HTR-8/SVneo (cell line): ENCODE measurements at places on chromosomes 11 and 22.

- DNase-seq: no peak
These were observed 68.7 kb downstream of the FAM168A start for GRCh38 chr11:73529204-73529530.

- DNase-seq: no peak
These were observed 11.1 kb downstream of the IGHMBP2 start for GRCh38 chr11:68914761-68915160.

GRCh38 chr22:22674467-22674866, 30.1 kb downstream of the GGTLC2 start:
- DNase-seq: no peak

DNA sequence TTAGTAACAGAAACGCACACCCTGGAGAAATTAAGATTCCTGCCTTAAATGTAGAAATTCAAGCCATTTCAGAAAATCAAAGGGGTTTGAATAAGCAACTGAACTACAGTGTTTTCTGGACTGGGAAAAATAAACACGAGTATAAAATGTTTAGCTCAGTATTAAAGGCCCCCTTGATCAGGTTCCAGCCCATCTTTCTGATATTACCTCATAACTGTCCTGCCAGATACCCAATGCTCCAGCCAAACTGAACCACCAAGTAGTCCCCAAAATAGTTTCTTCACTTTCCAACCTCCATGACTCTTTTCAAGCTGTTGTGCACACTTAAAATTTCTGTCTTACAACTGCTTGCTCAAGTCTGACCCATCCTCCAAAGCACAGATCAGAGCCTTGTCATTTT, 54.4 kb downstream of the SERGEF start:
- DNase-seq: no peak

DNA sequence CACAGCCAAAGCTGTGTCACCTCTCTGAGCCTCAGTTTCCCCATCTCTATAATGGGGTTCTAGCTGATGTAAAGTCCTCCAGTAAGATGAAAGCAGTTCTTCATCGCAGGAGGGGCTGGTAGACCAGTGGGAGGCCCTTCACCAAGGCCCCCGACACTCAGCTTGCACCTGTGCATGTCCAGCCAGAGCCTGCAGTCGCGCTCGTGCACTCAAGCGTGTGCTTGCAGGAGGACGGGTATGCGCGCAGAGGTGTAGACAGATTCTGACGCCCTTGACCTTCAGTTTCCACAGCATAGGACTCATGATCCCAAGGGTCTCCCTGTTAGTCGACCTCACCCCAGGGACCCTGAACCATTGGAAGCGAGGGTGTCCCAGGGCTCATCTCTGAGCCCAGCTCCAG, 633.7 kb downstream of the TBC1D22A start:
- no peak for DNase-seq

DNA sequence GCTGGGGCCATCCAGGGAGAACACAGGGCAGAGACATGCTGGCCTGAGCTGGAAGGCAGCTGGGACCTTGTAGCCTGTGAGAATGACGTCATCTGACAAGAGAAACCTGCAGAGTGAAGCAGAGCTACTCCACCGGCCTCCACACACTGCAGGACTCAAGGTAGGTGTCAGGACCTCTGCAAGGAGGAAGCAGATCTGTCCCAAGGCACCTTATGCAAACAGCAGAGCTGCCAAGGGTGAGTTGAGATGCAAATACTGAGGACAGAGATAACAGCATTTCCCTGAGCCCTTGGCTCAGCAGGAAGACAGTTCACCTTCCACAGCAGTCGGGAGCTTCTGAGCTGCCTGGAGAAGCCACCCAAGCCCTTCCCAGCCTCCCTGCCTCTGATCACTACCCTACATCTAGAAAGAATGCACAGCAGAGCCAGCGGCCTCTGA, 51.9 kb upstream of the IGSF9B start:
- DNase-seq: no peak

GRCh38 chr11:47004595-47005033, 68.1 kb downstream of the CSTPP1 start:
- DNase-seq: peak; percentile 57

DNA sequence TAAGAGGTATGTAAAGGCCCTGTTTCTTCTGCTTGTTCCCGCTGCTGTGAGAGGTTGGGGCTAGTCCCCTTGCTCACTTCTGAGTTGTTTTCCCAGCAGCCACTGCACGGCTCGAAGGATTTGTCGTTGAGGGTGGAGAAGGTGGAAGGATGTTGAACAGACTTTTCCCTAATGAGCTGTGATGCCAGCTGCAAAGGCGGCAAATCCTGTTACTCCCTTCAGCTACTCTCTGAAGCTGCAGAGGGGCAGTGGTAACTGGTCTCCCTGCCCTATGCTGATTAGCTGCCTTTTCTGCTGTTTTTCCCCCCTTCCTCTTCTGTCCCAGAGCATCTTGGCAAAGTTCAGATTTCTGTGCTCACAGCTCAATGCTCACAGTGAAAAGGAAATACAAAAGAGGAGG, 90.4 kb upstream of the SLC25A18 start:
- DNase-seq: no peak

DNA sequence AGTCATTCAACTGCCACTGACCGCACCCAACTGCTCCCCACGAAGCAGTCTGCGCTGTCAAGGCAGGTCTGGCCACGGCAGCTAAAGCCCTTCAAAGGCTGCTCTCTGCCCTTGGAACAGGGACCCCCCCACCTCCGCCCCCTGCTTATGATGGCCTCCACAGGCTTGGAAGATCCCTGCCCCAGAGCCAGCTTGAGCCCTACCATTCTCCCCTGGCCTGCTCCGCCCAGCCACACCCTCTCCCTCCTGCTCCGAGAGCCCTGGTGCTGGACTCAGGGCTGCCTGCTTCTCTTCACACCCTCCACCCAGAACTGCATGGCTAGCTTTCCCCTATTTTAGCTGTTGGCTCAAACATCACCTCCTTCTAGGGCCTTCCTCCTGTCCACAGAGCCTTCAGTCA, 19.0 kb downstream of the ZMAT5 start:
- no peak for DNase-seq

GRCh38 chr11:111566324-111566723, 25.8 kb downstream of the LAYN start:
- DNase-seq: no peak
